Esophagus squamous epithelium (tissue), 5 donors: ENCODE measurements at places on chromosomes 16 and 17.

- DNase-seq, result no peak
Measured at GRCh38 chr16:27346819-27347218, 33.0 kb downstream of the IL4R start.

DNA sequence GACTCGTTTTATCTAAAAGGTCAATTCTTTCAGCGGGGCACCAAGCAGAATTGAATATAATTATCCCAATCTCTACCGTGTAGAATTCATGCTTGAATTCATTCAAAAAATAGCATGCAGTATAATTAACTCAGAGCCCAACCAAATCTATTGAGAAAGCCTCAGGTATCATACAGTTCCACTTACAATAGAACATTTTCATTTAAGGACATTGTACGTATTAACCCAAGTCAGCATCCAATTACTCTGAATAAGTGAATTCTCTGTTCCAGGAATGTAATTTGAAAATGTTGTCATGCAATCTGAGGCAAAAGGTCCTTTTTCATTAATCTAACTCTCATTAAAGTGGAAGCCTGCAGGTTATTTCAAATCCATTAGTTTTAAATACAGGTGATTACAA is 78.5 kb downstream of the SALL1 start:
- DNase-seq, result no peak

DNA sequence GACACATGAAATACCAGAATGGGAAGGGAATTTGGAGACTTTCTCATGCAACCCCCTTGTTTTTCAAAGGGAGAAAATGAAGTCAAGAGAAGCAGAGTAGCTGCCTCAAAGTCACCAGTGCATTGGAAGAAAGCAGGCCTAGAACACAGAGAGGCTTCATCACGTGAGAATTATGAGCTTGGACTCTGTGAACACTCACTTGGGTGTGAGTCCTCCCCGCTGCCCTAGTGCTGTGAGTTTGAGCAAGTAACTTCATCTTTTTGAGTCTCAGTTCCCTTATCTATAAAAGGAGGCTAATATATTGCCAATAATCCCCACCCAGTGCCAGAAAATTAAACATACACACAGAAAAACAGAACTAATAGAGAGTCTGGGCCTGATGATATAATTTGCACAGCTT is 315.8 kb downstream of the XYLT1 start:
- DNase-seq, result no peak

GRCh38 chr16:386641-387156 is 4.9 kb upstream of the PGAP6 start:
- DNase-seq, result no peak

DNA sequence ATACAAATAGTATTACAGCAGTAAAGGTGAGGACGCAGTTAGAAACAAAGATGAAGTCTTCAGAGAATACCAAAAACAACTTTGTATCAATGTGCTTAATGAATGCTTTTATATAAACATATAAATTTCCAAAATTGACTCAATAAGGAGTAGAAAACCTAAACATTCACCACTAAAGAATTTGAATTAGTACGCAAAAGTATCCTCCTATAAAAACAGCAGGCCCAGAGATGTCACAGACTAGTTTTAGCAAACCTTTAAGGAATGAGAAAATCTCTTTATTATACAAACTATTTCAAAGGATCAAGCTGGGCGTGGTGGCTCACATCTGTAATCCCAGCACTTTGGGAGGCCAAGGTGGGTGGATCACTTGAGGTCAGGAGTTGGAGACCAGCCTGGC is 86.2 kb downstream of the OR1D5 start:
- DNase-seq, result no peak

- no peak for DNase-seq
Measured at GRCh38 chr16:1345087-1345486, 6.6 kb downstream of the TSR3 start.

DNA sequence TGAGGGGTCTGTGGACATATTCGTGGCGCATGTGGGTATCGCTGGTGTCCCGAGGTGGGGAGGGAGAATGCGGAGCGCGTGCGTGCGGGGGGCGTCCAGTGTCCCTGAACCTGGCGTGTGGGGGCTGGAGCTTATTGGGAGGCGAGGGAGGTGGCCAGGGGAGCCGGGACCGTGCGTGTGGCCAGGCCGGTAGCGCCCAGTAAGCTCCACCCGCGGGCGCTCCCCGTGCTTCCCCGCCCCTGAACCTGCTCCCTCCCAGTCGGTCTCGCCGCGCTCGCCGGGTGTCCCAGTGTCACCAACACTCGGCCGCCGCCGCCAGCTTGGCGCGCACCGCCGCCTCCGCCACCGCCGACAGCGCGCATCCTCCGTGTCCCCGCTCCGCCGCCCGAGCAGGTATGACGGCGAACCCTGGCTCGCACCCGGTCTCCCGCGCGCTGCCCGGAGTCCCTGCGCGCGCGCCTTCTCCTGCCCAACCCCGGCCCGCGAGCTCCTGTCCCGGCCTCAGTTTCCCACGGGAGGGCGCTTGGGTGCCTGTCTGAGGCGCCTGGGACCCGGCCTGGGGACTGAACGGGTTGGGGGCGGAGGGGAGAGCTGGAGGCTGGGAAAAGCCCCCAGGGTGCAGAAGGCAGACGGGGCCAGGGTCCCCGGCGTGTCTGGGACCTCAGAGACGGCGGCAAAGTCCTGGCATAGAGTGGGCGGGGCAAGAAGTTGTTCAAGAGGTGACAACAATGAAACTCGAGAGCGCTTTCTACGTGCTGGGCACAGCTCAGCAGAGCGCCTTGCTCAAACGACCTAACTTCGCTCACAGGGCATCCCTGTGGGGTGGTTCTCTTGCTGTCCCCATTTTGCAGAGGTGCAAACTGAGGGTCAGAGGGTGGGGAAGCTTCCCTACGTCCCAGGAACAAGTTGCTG is at the start of gene SCNN1B:
SCNN1B (plus strand) TSS at position 258 of the 912 bp plus-strand sequence. CDS start 46,298 bp downstream, outside the sequence.
- DNase-seq, result no peak

GRCh38 chr16:85749771-85750145 is 1.1 kb downstream of the C16orf74 start:
- no peak for DNase-seq

DNA sequence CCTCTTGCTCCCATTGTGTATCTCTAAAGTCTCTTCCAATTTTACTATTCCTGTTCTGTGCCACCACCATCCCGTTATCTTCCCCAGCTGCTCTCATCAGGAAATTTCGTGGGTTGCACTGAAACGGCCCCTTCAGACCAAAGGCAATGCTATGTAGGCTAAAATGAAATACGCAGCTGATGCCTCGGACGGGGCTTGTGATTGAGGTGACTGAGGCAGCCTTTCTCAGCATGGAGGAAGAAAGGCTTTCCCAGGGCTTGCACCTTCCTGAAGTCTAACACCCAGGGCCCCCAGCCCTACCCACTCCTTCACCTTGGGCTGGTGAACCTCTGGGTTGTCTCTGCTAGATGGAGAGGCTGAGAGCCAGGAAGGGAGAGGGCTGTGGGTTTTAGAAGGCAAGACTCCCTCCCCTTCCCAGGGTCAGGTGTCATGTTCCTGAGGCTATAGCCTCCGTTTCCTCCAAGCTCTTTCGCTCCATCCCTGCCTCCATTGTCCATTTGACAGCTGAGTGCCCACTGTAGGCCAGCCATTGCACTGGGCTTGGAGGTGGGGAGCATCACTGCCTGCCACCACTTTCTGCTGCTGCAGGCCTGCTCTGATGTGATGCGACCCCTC is 7.8 kb downstream of the CCDC200 start:
- DNase-seq, result no peak

DNA sequence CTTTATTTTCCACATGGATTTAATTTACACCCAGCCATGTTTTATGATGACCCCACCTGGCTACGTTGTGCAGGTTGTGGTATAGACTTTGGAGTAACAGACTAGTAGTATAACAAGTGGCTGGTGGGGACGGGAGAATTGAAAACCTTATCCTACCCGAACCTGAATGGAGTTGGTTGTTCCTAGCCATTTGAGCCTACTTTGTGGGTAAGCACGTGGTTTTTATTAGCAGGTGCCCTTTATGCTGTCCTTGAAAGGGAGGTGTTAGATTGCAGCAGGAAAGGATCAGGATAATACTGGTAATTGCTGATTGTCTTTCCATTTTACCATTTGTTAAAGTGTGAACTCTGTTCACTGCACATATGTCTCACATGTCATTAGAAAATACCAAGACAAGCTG is 31.9 kb upstream of the PHAF1 start:
- no peak for DNase-seq

- DNase-seq, result peak; percentile 84
Measured at GRCh38 chr17:75785016-75785890, 647 bp downstream of the UNK start.
